ENCODE measurements at places on chromosomes 6 and 20.

GRCh38 chr20:58837717-58838116 is 13.0 kb downstream of the GNAS-AS1 start:
- no peak for DNase-seq

DNA sequence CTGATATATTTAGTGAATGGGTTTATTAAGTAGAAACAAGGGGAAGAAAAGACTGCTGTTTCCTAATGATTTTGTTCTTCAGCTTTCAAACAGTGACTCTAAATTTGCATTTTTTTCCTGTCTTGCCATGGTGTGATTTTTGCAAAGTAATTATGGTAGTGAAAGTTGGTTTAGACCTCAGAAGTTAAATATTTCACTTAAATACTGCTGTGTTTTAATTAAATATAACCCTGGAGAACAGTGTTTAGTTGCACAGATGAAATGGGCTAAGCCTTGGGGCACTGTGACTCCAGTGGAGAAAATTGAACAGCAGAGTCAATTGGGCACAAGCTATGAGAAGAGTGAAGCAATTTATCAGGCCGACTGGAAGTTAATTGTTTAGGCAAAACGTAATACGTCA is 111.1 kb upstream of the MCHR2 start:
- no peak for DNase-seq

- DNase-seq: no peak
These were observed 503 bp upstream of the GPLD1 start for GRCh38 chr6:24489881-24490280.

- no peak for DNase-seq
These were observed 12.8 kb downstream of the NFATC2 start for GRCh38 chr20:51529758-51530157.

- DNase-seq: no peak
These were observed 41.0 kb downstream of the AKIRIN2 start for GRCh38 chr6:87661016-87661415.

- no peak for DNase-seq
These were observed 18.0 kb downstream of the JARID2 start for GRCh38 chr6:15263780-15264374.

DNA sequence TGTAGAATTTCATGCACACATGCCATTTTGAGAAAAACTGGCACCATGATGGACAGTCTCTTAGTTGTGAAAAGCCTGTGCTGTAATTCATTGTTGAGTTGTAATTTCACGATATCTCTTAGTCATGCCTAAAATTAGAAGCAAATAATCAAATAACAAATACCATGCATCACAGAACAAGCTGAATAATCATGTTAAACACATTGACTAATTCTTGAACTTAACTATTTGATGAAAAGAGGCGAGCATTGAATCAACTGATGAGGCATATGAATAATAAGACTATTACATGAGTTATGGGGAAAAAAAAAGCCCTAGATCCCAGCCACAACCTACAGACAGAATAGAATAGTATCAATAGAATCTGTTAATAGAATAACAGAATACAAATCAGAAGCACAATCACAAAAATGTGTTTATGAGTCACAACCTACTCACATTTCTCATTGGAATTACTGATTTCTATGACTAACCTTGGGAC is 14.2 kb upstream of the RNF217 start:
- DNase-seq: no peak

GRCh38 chr20:7161690-7162089 is 394.2 kb downstream of the BMP2 start:
- no peak for DNase-seq

DNA sequence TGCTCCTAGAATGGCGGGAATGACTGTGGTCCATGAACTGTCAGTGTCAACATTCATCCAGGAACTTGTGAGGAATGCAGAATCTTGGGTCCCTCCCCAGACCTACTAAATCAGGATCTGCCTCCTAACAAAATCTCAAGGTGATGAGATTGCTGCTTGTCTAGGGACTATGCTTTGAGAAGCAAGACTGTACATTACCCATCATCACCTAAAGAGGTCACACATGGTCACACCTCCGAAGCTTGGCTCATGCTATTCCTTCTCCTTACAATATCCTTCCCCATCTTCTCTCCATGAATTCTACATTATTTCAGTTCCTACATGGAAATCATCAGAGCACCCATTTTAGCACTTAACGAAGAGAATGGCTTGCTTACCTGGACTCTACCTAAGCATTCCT is 102.3 kb upstream of the JARID2 start:
- no peak for DNase-seq

- DNase-seq: no peak
These were observed 53.1 kb downstream of the RBM24 start for GRCh38 chr6:17334265-17334664.

DNA sequence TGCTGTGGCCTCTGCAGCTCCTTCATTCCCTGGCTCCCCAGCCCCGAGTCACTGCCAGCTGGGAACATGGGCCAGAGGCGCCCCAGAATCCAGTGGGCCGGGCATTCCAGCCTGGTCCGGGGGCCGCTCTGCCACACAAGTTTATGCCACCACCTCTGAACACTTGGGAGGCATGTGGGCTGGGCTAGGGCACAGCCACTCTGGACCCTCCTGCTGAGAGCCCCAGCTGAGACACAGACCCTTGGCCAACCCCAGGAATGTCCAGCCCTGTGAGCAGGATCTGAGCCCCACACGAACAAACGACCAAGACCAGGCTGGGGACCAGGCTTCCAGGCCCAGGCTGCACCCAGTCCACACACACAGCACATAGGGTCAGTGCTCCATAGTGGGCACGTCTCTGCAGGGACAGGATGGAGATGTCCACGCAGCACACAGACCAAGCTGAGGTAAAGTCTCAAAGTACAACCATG is 33.0 kb downstream of the YTHDF1 start:
- no peak for DNase-seq

DNA sequence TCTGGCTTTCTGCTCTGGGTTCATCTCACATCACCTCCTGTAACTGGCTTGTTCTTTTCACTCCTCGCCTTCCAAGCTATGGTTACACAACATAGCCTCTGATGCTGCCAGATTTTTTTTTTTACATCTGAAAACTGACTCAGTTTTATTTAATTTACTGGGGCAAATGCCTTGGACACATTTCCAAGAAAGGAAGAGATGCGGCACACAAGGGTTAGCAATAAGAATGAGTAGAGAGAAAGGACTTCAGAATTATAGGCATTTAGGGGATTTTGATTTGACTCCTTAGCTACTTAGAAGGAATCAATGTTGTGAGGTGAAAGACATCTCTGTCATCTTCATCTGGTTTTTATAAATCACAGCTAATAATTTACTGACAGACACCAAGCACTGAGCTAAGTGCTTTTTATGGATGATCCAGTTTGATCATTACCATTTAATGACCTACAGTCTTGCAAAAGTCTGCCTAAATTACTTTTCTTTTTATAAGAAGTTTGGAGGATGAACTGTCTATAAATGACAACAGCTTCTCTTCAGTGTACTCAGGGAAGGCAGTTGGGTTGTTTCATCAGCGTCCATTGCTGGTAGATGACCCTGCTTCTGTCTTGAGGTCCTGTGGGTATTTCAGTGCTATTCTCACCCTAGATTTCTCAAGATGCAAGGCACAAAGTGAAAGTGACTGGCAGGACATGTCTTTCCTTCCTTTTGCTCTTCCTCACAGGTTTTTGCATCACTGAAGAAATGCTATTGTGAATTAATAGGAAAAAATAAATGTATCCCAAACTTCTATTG is 31.1 kb downstream of the LAMA4 start:
- DNase-seq: no peak

GRCh38 chr6:157471895-157472686 is 91.1 kb downstream of the ZDHHC14 start:
- DNase-seq: no peak

DNA sequence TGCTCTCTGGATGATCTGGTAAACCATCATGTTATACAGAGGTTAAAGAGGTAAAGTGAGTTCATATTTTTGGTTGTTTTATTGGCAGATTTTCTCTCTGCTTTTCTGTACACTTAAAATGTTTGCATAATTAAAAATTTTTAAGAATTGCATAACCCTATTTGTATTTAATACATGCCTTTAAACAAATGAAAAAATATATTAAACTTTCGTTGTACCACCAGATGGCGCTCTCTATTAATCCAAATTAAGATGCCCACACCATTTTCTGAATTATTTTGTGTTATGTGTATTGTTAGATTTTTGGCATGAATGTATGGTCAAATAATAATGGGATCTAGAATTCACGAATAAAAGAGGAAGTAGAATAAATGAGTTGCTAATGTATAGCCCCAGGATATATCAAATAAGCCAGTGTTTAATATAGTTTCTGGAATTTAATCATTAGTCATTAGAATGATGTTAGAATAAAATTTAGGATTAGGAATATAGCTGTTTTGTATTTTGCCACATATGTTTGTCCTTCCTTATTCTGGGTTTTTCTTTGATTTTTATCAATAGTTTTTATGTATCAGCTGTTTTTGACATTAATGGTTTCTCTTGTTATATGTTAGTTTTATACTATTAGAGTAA is 38.9 kb downstream of the SMAP1 start:
- DNase-seq: peak; percentile 40

- DNase-seq: no peak
These were observed 470.4 kb downstream of the TFAP2B start for GRCh38 chr6:51289041-51289440.

DNA sequence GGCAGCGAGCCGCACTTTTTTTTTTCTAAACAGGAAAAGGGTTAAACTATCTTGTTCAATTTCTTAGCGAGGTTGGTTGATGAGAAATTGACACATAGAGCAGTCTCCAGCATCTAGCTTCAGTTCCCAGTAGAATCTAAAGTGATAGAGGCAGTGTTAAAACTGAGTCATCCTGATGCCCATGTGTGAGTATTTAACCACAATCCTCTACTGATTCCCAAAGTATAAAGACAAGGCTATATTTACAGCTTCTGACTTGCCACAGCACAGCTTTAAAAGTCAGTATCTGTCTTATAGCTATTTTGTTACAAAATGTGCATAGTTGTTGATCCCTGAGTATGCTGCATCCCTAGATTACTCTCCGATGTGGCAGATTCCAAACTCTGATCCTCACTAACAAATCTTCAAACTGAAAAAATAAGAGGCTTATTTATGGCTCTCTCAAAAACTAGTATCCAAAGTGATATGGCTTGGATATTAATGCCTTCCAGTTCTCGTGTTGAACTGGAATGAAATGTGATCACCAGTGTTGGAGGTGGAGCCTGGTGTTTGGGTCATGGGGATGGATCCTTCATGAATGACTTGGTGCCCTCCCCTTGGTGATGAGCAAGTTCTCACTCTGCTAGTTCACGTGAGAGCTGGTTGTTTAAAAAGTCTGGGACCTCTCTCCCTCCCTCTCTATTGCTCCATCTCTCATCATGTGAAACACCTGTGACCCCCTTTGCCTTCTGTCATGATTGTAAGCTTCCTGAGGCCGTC is 13.1 kb upstream of the POPDC3 start:
- no peak for DNase-seq

DNA sequence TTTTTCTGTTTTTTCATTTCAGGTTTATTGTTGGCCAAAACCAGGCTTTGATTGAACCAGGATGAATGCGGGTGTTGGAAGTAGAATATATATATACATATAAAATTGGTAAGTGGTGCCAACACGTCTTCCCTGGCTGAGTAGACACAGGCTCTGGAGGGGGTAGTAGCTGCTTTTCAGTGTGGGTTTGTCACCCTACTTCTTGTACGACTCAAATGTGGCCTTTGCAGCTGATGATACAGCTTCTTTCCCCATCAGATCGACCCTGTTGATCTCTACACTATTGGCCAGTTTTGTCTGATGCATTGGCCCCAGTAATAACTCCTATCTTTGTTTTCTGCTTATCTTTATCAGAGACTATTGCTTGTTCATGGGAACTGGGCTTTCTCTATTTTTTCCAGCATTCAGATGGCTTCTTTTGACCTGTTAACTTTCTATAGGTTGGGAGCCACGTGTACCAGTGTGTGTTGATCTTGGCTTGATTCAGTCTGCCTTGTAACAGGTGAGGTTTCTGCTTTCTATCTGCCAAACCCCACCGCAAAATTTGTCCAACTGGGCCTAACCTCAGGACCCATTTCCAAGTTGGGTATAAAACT is 2.7 kb upstream of the ZNFX1 start:
- no peak for DNase-seq

- DNase-seq: no peak
These were observed 18.8 kb downstream of the OR2A4 start for GRCh38 chr6:131682442-131682841.

DNA sequence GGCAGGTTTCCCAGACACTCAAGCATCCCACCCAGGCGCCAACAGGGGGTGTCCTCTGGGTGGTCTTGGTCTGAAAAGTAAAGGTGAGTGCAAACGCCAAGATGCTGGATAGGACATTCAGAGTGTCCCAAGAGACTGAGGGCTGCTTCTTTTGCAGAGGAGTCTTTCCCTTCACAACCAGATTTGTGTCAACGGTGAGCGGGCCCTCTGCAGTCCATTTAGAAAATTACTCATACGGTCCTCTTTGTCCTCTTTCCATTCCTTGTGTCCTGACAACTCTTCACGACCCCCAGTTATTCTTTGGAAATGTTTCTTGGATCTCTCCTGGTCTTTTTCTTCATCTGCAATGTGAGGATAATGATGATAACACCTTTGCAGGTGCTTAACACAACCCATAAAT is 257.8 kb downstream of the CDC5L start:
- no peak for DNase-seq

GRCh38 chr6:106114492-106114891 is 28.4 kb downstream of the PRDM1 start:
- DNase-seq: no peak

GRCh38 chr20:3797592-3798372 is 1.7 kb downstream of the CDC25B start:
- peak; percentile 11 for DNase-seq

GRCh38 chr6:159931846-159932245 is 37.0 kb upstream of the IGF2R start:
- DNase-seq: no peak

- DNase-seq: peak; percentile 86
These were observed 528.7 kb upstream of the RNF217 start for GRCh38 chr6:124433387-124434160.

DNA sequence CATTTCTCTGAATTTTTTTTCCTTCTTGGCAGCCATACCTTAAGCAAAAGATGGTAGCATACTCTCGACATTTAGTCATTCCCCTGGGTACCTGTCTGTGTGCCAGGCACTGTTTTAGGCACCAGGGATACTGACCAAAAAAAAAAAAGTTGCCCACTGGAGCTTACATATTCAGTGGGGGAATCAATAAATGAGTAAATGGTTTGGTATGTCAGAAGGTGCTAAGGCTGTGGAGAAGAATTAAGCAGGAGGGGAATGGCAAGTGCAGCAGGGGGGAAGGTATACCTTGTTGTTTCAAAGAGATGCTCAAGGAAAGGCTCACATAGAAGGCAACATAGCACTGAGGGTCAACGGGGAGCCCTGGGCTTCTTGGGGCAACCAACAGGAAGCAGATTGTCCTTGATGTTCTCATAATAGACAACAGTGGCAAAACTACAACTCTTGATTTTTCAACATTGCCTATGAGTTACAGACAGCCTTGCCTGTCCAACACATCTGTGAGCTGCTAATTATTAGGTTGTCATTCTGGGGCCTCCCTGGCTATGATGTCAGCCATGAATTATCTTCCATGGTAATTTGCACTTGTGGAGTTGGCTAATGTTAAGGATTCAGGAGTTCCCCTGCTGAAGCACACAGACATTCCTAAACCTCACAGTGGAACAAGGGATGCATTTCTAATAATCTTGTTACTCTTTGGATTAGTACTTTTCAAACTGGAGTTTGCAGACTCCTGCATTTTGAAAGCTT is 19.6 kb downstream of the NT5E start:
- no peak for DNase-seq
